ENCODE measurements at places on chromosomes 12 and 14.
A peak's percentile ranks its signal among the peaks of the same experiment; 100 is the strongest.

GRCh38 chr12:11500188-11500860 is 105.0 kb upstream of the PRB2 start:
- peak; percentile 73 for DNase-seq

GRCh38 chr12:14313379-14314138 is 51.9 kb upstream of the ATF7IP start:
- no peak for DNase-seq

- no peak for DNase-seq
These were observed 313.1 kb upstream of the GARIN6 start for GRCh38 chr12:99334285-99335056.

DNA sequence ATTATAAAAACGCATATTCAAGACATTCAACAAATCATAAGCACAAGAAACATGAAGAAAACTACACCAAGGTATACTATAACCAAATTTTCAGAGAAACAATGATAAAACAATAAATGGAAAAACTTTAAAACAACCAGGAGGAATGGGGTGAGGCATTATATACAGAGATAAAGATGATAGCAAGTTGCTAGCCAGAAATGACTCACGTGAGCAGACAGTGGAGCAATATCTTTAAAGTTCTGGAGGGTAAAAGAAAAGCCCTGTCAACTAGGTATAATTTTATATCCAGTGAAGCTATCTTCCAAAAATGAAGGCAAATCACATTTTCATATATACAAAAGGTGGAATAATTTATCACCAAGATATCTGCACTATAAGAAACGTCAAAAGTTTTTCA is 97.8 kb upstream of the PCED1B start:
- no peak for DNase-seq

- DNase-seq = no peak
These were observed 29.3 kb downstream of the DUSP16 start for GRCh38 chr12:12533238-12533829.

GRCh38 chr14:96363751-96364336 is 518 bp downstream of the GSKIP start:
- no peak for DNase-seq

DNA sequence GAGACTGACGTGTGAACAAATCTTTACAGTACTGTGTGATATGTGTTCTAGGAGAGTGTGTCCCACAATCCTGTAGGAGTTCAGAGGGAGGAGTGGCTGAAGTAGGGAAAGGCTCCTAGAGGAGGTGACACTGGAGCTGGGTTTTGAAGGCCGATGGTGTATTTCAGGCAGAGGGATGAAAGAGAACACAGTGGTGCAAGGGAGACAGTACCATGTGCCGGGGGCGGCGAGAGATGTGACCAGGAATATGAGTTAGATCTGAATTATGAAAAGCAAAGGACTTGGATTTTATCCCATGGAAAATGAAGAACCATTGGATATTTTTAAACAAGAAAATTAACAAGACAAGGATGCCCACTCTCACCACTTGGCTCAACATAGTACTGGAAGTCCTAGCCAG is 77.0 kb upstream of the ESRRB start:
- no peak for DNase-seq

GRCh38 chr14:104359969-104360442 is 219.6 kb upstream of the C14orf180 start:
- no peak for DNase-seq

GRCh38 chr12:67832155-67832554 is 157.1 kb upstream of the IFNG-AS1 start:
- DNase-seq = no peak

DNA sequence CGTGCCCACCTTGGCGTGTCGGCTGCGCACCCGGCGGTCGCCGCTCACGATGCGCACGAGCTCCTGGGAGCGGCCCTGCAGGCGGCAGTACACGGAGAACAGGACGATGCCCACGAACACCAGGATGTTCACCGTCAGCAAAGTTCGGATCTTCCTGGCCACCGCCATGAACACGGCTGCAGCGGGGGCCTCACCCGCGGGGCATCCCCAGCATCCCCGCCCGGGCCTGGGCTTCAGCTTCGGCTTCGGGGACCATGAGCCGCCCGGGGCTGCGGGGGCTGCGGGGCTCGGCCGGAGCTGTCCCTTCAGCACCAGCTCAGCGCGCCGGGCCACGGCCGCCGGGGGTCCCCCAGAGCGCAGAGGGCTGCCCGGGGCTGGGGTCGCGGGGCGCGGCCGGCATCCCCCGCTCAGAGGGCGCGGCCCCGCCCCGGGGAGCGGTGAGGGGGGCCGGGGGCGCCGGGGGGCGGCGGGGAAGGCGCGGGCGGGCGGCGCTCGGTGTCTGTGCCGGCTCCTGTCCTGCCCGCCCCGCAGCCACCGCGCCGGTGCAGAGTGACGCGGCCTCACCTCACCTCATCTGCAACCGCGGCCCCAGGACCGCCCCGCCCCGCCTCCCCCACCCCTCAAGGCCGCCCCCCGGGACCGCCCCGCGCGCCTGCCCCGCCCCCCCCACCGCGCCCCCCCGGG is at the start of gene GALNT9:
Gene GALNT9, minus strand, starts transcription at position 554 of the 684 bp plus-strand sequence. Its CDS starts 386 bp downstream, at position 168.
- no peak for DNase-seq

DNA sequence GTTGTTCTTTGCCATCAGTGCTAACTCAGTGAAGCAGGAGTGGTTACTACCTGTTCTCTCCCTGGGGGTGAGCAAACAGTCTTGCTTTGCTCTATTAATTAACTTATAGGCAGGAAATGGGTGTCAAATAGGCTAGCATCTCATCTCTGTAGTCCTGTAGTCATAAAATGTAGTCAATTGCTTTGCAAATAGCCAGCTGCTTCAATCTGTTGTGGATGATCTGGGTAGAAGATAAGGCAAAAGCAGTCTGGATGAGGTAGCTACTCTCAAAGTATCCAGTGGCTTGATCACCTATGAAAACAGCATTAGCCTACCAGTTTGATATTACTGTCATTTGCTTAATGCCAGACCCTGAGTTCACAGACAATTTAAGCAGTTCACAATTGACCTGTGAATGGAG is 369.0 kb upstream of the TMTC1 start:
- DNase-seq = no peak

- DNase-seq = no peak
These were observed 4.0 kb upstream of the NAA25 start for GRCh38 chr12:112112409-112113133.

DNA sequence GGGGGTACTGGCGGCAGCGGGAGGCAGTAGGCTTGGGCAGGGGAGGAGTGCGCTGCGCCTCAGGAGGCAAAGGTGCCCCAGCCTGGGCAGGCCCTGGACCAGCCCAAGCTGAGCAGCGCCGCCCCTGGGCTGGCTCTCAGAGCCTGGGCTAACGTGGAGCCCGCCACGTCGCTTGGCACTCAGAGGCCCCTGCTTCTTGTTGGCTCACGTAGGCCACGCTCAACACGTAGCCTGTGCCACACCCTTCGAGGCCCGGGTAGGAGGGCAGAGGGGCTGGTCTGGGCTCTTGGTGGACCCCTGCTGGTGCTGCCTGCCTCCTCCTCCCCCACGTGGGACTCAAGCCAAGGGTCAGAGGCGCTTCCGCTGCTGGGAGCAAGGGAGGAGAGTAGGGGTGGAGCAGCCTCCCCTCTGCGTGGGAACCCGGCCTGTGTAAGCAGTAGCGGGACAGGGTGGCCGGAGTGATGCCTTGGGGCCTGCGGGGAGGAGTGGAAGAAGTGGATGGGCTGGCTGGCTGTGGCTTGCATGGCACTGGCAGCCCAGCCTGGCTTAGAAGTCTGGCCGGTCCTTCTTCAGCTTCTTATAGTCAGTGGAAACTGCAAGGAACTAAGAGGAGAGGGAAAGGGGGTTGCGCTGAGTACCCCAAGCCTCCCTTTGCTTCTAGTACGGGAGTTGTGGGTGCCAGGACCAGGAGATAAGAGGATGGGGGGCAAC is 5.7 kb downstream of the SHMT2 start:
- DNase-seq = no peak

GRCh38 chr12:82838131-82838551 is 151.4 kb downstream of the TMTC2 start:
- no peak for DNase-seq

GRCh38 chr12:52630599-52631200 is 12.3 kb upstream of the KRT73 start:
- DNase-seq = no peak

DNA sequence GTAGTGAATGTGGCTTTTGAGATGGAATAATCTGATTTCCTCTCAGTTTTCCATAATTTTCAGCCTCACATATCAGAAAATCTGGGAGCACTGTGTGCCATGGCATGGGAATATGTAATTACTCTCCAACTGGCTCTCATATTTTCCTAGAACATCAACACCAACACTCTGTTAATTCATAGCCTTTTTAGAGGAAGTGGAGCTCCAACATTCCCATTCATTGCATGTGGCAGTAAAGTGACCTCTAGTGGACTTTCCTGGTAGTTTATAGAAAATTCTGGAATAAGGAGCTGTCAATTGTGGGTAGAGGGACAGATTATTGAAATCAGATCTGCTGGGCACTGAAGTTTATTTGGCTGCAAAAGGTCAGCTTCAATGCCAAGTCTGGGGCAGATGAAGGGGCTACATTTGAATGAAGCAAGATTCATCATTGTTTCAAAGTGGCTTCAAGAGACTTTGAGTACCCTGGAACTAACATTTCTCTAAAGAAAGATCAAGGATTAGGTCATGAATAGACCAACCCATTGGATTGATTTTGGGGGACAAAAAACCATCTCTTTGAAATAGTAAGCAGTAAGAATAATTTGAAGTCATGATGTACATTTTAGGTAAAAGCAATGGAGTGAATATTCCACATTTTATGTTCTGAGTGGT is 23.6 kb upstream of the USP44 start:
- no peak for DNase-seq

GRCh38 chr12:4027412-4027811 is 154.2 kb upstream of the PARP11 start:
- no peak for DNase-seq

DNA sequence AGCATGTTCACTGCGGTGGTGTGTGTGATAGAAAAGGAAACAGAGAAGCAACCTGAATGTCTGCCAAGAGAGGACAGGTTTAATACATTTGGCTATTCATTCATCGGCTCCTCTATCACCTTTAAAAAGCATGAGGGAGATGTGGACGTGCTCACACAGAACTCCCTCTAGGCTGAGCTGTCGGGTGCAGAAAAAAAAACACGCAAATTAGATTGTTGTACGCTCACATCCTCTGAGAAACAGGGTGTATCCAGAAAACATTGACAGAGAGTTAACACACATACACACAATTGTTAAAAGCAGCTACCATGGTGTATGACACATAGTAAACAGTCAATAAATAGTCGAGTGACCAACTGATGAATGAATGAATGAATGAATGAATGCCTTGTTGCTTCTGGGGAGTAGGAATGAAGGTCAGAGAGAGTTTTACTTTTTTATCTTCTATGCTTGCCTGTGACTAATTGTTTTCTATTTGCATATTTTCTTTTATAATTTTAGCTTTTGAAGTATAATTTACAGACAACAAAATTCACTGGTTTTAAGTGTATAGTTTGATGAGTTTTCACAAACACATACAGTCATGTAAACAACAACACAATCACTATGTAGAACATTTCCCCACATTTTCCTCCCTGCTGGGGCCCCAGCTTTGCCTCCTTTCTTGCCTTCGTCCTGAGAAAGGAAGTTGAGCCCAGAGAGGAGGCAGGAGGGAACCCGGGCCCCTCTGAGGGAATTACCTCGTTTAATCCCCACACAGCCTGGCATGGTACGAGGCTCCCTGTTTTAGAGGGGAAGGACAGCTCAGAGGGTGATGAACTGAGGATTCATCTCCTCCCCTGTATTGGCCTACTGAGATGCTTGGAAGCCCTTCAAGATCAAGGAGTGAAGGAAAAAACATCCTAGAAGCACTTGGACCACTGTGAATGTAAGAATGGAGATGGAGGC is 19.7 kb upstream of the FAM222A start:
- no peak for DNase-seq

GRCh38 chr14:99716091-99716849 is 32.2 kb downstream of the CYP46A1 start:
- no peak for DNase-seq

- no peak for DNase-seq
These were observed 15.9 kb downstream of the DYNC1H1 start for GRCh38 chr14:101980251-101980650.

DNA sequence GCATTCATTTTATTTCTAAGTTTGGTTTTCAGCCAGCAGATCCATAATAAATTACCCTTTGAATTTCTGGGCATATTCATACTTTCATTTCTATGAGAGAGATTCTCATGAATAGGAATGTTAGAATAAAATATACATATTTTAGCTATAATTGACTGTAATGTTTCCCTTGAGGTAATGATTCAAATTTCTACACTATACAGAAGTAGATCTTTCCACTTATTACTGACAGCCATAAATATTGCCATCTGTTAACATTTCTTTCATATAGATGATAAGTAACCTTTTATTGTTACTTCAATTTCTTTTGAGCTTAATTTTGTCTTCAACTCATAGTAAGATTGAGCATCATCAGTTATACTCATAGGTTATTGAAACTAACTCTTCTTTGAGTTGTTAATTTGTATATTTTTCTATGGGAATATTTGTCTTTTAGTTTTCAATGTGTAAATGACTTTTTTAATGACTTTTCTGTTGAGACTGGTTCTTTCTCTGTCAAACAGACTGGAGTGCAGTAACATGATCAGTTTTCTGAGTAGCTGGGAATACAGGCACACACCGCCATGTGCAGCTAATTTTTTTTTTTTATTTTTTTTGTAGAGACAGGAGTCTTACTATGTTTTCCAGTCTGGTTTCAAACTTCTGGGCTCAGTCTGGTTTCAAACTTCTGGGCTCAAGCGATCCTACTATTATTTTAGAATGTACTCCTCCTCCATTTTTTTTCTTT is 991.6 kb downstream of the SLC6A15 start:
- no peak for DNase-seq

DNA sequence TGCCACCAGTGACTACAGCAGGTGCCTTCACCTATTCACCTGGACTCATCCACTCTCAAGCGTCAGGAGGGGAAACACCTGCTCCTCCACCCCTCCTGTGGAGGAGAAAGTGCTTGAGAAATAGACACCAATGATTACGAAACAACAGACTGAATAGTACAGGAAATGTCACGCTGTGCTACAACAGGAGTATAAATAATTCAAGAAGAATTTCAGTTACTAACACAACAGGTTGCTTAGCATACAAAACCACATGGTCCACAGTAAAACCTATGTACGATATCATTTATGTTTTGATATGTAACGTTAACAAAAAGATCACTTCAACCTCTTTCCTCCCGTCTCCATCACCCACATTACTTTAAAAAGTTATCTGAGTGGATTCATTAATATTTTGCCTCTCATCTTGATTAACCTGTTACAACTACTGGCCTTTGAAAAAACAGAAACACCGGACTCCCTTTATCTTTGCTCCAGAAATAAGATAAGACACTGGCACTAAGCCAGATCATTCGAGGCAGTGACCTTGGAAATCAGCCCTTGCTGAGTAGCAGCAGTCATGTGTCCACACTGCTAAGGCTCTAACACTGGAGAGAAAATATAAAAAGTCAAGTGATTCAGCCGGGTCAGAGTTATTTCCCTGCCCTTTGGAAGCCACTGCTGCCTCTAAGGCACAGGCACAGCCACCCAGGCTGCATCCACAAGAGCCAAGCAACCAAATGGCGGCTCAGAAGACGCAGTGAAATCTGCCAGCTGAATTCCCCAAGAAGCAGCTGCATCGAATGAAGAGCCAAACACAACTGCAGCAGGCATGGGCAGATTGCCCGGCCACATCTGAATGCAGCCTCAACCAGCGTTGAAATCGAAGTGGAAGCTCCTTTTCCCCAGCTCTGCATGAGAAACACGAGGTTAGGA is 40.9 kb downstream of the NT5DC3 start:
- no peak for DNase-seq
